ENCODE measurements at places on chromosomes 5 and 9.

- DNase-seq, result no peak
These were observed 594.7 kb upstream of the CCNG1 start for GRCh38 chr5:162842727-162843126.

- DNase-seq, result no peak
These were observed 158.7 kb upstream of the IER5L start for GRCh38 chr9:129336601-129337331.

- no peak for DNase-seq
These were observed 73.7 kb downstream of the SHB start for GRCh38 chr9:37995348-37995737.

DNA sequence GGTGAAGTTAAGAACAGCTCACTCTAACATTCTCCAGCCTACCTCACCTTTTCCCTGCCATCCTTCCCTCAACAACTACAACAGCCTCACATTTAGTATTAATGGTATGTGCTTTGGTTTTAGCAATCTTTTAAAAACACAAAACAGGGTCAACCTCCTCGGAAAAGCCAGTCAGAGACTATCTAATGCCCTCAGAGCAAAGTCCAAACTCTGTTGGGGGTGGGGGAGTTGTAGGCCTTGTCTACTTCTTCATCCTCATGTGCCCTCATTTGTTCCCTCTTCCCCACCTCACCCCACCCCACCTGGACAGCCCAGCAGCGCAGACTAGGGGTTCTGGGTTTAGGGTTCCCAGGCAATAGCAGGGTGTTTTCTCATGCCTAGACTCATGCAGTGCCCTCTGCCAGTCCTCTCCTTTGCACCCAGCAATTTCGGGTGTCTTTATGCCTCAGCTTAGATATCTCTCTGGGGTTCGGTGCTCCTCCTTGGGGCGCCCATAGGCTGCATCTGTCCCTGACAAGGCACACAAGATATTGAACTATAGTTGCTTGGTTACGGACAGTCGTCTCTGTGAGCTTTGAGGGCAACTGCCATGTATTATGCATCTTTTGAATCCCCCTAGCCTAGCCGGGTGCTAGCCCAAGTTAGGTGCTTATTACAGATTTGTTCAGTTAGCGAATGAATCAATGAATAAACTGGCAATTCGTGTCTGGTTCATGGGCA, 762 bp upstream of the TCOF1 start:
- no peak for DNase-seq

GRCh38 chr5:95823738-95824609, 1.4 kb upstream of the GLRX start:
- peak; percentile 61 for DNase-seq

- DNase-seq, result no peak
These were observed 5.5 kb downstream of the TRIM32 start for GRCh38 chr9:116692616-116693015.

DNA sequence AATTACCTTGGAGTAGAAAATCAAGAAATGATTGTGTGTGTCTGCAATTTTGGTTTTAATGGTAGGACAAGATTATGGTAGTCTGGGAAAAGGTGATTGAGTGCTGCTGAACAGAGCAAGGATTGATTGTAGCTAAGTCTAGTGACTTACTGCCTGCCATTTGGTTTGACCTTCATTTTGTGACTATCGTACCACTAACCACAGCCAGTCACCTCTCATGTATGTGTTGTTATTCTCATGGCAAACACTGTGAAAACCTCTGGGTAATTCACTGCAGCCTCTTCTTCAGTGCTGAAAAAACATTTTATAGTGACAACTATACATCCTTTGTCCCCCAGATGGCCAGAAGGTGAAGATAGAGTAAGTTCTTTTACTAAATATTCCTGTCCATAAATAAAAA, 37.5 kb downstream of the CTNNA1 start:
- no peak for DNase-seq

DNA sequence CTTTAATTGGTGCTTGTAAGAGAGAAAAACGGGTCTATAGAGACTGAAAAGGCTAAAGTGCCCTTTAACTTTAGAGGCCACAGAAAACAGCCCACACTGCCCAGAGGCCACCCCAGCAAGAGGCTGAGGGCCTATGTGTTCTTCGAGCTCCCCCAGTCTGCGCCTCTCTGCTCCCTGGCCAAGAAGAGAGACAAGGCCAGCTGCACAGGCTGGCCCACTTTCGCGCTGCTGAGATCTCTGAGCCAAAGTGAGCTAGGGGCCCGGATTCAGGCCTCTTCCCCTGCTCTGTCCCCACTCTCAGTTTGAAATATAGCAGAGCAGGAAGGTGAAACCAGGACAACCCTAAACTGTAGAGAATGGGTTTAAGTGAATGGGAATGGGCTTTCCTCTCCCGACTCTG, 132.0 kb upstream of the TRIM32 start:
- DNase-seq, result no peak

DNA sequence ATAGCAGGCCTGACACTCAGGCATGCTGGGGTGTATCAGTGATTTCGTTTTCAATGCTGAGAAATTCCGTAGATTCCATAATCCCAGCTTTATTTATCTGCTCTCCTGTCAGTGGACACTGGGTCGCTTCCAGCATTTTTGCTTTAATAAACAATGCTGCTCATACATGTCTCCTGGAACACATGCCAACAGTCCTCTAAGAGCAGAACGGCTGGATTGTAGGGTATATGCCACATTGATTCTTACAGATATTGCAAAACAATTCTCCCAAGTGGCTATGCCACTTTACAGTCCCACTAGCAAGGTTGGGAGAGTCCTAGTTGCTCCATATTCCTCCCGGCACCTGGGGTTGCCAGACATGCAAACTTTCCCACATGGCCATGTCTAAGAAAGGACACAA, 81.9 kb downstream of the RAPGEF1 start:
- no peak for DNase-seq

- no peak for DNase-seq
These were observed 140.7 kb downstream of the MTX3 start for GRCh38 chr5:79850316-79850822.

GRCh38 chr5:8418049-8418426, 549.1 kb downstream of the MTRR start:
- no peak for DNase-seq

- no peak for DNase-seq
These were observed 38.4 kb downstream of the ZNF618 start for GRCh38 chr9:113914517-113914916.

DNA sequence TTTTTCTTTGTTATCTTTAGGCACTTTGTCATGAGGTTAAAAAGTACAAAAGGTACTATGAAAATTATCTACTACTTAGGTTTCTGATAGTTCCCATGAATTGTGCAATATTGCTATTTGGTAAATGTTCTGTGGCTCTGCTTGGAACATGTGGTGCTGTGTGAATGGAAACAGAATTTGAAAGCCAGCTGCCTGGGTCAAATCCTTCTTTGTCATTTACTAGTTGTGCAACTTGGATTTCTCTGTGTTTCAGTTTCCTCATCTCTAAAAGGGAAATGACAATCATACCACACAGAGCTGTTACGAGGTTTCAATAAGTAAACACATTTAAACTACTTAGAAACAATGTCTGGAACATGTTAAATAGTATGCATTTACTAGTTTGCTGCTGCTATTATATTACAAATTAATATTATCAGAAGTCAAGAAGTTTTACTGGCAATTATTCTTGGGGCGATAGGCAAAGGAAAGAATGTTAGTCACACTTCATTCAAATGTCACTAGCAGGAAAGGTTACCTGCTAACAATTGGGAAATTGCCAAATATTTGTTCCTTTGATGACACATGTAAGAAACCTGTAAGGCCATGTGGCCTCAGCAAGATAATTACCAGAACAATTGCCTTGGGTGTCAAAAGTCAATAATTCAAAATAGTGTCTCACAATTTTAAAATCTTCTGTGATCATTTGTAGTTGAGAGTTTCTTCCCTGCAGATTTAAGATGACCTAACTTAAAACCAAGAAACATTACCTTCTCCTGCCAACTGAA, 184.8 kb downstream of the KIAA0825 start:
- DNase-seq, result no peak

GRCh38 chr5:34003941-34004340, 3.9 kb downstream of the AMACR start:
- DNase-seq, result no peak

GRCh38 chr9:129027685-129028191, 393 bp downstream of the SH3GLB2 start:
- peak; percentile 84 for DNase-seq
